Nephron progenitor cell (in vitro differentiated cells): ENCODE measurements at places on chromosomes 5 and 9.

GRCh38 chr5:171481571-171482433 is 62.4 kb downstream of the FGF18 start:
- peaks cover 33% of the 10 kb centered on the region for H3K27me3 ChIP-seq
- H3K4me3 ChIP-seq: no peak overlapping the region
- no peaks in the 10 kb centered on the region for H3K36me3 ChIP-seq
- peaks cover 44% of the 10 kb centered on the region for H3K4me1 ChIP-seq
- DNase-seq: no peak

GRCh38 chr5:134112726-134113362 is 1.6 kb upstream of the TCF7 start:
- H3K27me3 ChIP-seq: peaks cover 23% of the 10 kb centered on the region
- H3K4me1 ChIP-seq: peaks cover 52% of the 10 kb centered on the region
- no peaks in the 10 kb centered on the region for H3K36me3 ChIP-seq
- no peak overlapping the region for H3K27ac ChIP-seq

GRCh38 chr5:172721455-172722326 is 49.3 kb downstream of the DUSP1 start:
- no peak for DNase-seq
- no peaks in the 10 kb centered on the region for H3K36me3 ChIP-seq
- no peak overlapping the region for H3K4me3 ChIP-seq
- H3K4me1 ChIP-seq: peaks cover 22% of the 10 kb centered on the region
- H3K27ac ChIP-seq: no peak overlapping the region

- DNase-seq: no peak
- H3K36me3 ChIP-seq: no peaks in the 10 kb centered on the region
- no peak overlapping the region for H3K4me3 ChIP-seq
- peaks cover 3% of the 10 kb centered on the region for H3K27me3 ChIP-seq
- peaks cover 10% of the 10 kb centered on the region for H3K4me1 ChIP-seq
Measured at GRCh38 chr5:33829430-33829829, 62.4 kb downstream of the ADAMTS12 start.

GRCh38 chr9:135732569-135733257 is 30.7 kb downstream of the KCNT1 start:
- no peaks in the 10 kb centered on the region for H3K36me3 ChIP-seq
- peaks cover 61% of the 10 kb centered on the region for H3K27me3 ChIP-seq
- H3K4me1 ChIP-seq: no peaks in the 10 kb centered on the region
- no peak for DNase-seq
- H3K4me3 ChIP-seq: no peak overlapping the region

DNA sequence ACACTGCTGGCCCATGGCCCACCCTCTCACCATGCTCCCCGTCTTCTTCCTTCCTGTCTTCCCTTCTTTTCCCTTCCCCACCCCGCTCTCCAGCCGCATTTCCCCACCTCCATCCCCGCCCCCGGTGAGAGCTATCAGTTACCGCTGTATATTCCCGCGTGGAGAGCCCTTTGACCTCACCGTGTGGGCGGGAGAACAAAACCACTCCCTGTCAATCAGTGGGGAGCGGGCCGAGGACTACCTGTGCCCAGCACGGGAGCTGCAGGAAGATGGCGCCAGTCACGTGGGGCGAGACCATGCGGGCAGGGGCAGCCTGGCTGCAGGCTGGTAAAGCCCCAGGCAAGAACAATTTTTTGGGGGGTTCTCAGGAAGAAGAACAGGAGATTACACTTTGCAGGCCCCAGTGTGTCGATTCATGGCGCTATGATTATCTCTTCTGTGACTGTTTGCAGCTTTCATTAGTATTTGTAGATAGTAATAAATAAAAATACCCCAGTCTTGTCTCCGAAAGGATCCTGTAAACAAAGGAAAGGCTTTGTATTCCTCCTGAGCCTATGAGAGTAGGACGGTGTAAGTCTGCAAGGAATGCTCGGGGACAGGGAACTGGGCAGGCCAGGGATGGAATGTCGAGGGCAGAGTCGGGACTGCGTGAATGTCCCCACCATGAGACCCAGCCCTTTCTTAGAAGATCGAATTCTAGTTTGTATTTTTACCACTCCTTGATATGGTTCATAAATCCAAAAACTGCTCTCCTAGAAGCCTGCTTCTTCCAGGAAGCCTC is 14.8 kb upstream of the DMRT1 start:
- H3K4me3 ChIP-seq: no peak overlapping the region
- no peak overlapping the region for H3K27ac ChIP-seq
- H3K36me3 ChIP-seq: no peaks in the 10 kb centered on the region

GRCh38 chr5:4954048-4954447 is 186.1 kb upstream of the ADAMTS16 start:
- DNase-seq: no peak
- no peaks in the 10 kb centered on the region for H3K4me1 ChIP-seq
- peaks cover 22% of the 10 kb centered on the region for H3K27me3 ChIP-seq
- no peak overlapping the region for H3K27ac ChIP-seq
- H3K36me3 ChIP-seq: no peaks in the 10 kb centered on the region
- no peak overlapping the region for H3K4me3 ChIP-seq

GRCh38 chr9:108275906-108276305 is 579.9 kb downstream of the ACTL7B start:
- peaks cover 6% of the 10 kb centered on the region for H3K27me3 ChIP-seq
- DNase-seq: no peak
- H3K36me3 ChIP-seq: no peaks in the 10 kb centered on the region
- peaks cover 25% of the 10 kb centered on the region for H3K4me1 ChIP-seq
- no peak overlapping the region for H3K27ac ChIP-seq

DNA sequence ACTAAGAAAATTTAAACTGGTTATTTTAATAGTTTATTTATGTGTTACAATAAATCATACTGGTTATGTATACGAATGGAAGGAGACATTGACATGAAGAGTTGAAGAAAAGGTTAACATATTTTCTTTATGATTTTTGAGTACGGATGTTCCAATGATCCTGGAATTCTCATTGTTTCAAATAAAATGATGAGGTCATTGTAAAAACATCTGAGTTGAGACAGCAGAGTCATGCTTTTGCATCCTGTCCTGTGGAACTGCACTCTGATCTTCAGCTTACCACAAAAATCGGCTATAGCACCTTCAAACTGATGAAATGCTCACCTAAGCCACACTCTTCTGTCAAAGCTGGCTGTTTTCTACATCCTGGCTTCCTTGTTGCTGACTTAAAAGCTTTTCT is 67.8 kb downstream of the PTCD2 start:
- H3K27ac ChIP-seq: no peak overlapping the region
- no peak for DNase-seq
- H3K4me1 ChIP-seq: no peaks in the 10 kb centered on the region
- H3K4me3 ChIP-seq: no peak overlapping the region
- peaks cover 3% of the 10 kb centered on the region for H3K27me3 ChIP-seq
- no peaks in the 10 kb centered on the region for H3K36me3 ChIP-seq

DNA sequence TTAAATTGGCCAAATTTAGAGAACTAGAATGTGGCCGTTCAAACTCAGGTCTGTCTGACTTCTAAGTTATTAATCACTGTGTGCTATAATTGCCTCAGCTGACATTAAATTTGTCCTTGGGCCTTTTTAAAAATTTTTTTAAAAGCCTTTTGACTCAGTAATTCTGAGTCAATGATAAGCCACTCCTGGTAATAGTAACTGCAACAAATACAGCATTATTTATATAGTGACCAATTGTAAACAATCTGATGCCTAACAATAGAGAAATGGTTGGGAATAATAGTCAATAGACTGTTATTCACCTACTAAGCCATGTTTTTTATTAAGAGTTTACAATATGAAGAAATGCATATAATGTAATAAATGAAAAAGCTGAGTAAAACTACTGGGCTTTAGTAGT is 70.9 kb upstream of the FSD1L start:
- no peaks in the 10 kb centered on the region for H3K27me3 ChIP-seq
- DNase-seq: no peak
- no peak overlapping the region for H3K27ac ChIP-seq
- H3K4me3 ChIP-seq: no peak overlapping the region
- no peaks in the 10 kb centered on the region for H3K4me1 ChIP-seq

DNA sequence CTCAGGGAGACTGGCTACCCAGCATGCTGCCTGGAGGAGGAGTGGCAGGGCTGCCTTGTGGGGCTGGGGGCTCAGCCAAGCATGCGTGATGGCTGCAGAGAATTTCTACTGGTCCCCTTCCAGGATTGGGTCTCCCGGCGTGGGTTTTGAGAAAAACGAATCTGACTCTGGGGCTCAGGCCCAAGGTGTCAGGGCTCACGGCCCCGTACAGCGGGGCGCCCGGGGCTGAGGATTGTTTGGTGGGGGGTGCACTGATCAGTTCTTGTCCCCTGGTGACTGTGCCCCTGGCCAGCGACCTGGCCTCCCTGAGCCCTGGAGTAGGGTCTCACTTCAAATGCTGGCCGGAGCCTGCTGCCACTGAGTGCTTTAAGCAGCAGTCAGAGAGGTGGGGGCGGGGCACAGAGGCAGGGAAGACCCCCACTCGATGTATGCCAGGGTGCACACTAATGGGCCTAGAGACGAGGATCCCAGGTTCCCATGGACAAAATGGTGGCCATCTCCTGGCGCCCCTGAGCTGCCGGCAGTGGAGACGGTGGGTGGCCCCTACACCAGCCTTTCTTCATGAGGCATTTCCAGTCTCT is 45.5 kb upstream of the RNU6ATAC start:
- no peak overlapping the region for H3K4me3 ChIP-seq
- no peak for DNase-seq
- H3K27ac ChIP-seq: no peak overlapping the region
- H3K27me3 ChIP-seq: peaks cover 5% of the 10 kb centered on the region
- H3K36me3 ChIP-seq: no peaks in the 10 kb centered on the region

GRCh38 chr5:55692509-55692908 is 19.6 kb downstream of the SLC38A9 start:
- H3K27me3 ChIP-seq: no peaks in the 10 kb centered on the region
- H3K27ac ChIP-seq: no peak overlapping the region
- peaks cover 28% of the 10 kb centered on the region for H3K36me3 ChIP-seq

DNA sequence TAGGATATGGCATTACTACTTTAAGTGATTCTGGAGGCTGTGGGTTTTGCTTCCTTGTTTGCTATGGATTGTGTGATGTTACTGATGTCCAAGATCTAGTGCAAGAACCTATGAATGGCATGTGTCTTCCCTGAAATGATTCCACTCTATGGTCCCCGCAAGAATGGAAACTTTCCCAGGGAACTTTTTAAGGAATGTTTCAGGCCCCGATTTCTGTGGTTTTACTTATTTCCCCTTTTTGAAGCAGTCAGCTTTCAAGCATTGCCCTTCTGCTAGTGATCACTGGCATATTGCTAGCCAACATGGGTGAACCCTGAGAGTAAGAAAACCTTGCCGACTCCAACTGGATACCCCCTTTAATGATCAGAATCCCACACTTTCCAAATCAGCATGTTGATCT is 26.6 kb upstream of the CD180 start:
- H3K36me3 ChIP-seq: no peaks in the 10 kb centered on the region
- peaks cover 3% of the 10 kb centered on the region for H3K27me3 ChIP-seq
- DNase-seq: no peak
- H3K27ac ChIP-seq: no peak overlapping the region
- H3K4me1 ChIP-seq: peaks cover 22% of the 10 kb centered on the region

- H3K4me1 ChIP-seq: no peaks in the 10 kb centered on the region
- H3K4me3 ChIP-seq: no peak overlapping the region
- no peak for DNase-seq
- H3K27me3 ChIP-seq: no peaks in the 10 kb centered on the region
- no peak overlapping the region for H3K27ac ChIP-seq
Measured at GRCh38 chr5:128904805-128905567, 60.3 kb upstream of the SLC27A6 start.

- DNase-seq: no peak
- no peak overlapping the region for H3K27ac ChIP-seq
- H3K4me3 ChIP-seq: no peak overlapping the region
Measured at GRCh38 chr9:95102001-95102433, 215.5 kb downstream of the FANCC start.

- no peak for DNase-seq
- H3K27me3 ChIP-seq: peaks cover 3% of the 10 kb centered on the region
Measured at GRCh38 chr5:95414451-95414850, 23.3 kb downstream of the FAM81B start.

- H3K36me3 ChIP-seq: peaks cover 23% of the 10 kb centered on the region
- no peak for DNase-seq
- peak overlapping the region; percentile 91 for H3K27ac ChIP-seq
- peaks cover 54% of the 10 kb centered on the region for H3K4me1 ChIP-seq
- H3K27me3 ChIP-seq: no peaks in the 10 kb centered on the region
Measured at GRCh38 chr5:178625679-178626483, 969 bp downstream of the CLK4 start.

GRCh38 chr5:68565427-68565826 is 349.9 kb downstream of the PIK3R1 start:
- DNase-seq: no peak
- no peak overlapping the region for H3K4me3 ChIP-seq
- H3K27ac ChIP-seq: no peak overlapping the region
- H3K4me1 ChIP-seq: peaks cover 9% of the 10 kb centered on the region
- H3K27me3 ChIP-seq: peaks cover 4% of the 10 kb centered on the region
- peaks cover 8% of the 10 kb centered on the region for H3K36me3 ChIP-seq

DNA sequence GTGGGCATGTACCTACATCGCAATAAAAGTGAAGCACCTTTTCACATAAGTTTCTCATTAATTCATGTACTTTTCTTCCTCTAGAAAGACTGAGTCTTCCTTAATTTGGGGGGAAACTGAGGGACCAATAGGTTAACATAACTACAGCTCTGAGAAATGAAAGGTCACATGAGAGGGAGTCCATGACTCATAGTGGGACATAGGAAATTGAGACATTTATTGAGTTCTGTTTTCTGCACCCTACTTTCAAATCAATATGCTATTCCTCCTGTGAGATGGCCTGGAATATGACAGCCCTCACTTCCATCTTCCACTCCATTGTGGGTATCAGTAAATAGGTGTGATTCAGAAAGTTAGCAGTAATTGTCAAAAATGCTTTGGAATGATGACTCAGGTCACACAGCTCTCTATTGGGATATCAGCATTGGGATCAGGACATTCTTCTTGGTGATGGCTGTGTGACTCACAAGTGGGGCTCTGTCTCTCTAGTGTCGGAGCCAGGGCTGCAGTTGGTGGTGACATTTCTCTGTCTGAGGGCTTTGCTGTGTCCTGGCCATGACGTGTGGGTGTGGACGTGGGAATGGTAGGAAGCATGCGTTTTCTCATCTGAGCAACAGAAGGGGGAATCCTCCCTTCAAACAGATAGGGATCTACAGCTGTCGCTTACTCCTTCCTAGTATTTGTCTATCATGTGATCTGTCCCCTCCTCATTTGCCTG is 125.0 kb downstream of the TRIO start:
- peaks cover 3% of the 10 kb centered on the region for H3K27me3 ChIP-seq
- no peak for DNase-seq
- peaks cover 80% of the 10 kb centered on the region for H3K4me1 ChIP-seq
- peaks cover 5% of the 10 kb centered on the region for H3K36me3 ChIP-seq
- peak overlapping the region; percentile 89 for H3K27ac ChIP-seq
- H3K4me3 ChIP-seq: no peak overlapping the region

- peaks cover 11% of the 10 kb centered on the region for H3K4me1 ChIP-seq
- no peaks in the 10 kb centered on the region for H3K36me3 ChIP-seq
- H3K27me3 ChIP-seq: peaks cover 21% of the 10 kb centered on the region
- DNase-seq: no peak
Measured at GRCh38 chr9:13568405-13568804, 288.9 kb upstream of the MPDZ start.

GRCh38 chr5:32031089-32031488 is 143.0 kb downstream of the GOLPH3 start:
- H3K4me1 ChIP-seq: peaks cover 47% of the 10 kb centered on the region
- no peak overlapping the region for H3K27ac ChIP-seq
- no peak for DNase-seq
- H3K27me3 ChIP-seq: peaks cover 7% of the 10 kb centered on the region
- H3K4me3 ChIP-seq: no peak overlapping the region
